ENCODE measurements at places on chromosomes 13 and 19.

DNA sequence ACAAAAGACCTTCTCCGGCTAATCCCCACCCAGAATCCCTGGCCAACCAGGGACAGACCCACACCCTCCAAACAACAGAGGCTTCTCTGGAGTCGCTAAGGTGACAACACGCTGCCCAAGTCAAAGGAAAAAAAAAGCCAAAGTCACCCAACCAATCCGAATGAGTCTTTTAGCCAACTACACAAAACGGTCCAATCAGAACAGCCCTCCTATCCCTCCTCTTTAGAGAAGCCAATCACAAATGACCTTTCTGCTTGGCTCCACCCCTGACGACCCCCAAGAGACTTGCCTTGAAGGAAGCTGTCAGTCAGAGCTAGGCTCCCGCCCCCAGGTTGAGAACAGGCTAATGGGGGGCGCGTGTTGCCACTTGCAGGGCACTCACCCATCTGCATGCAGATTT is 6.6 kb upstream of the FBXW9 start:
- no peak for DNase-seq

GRCh38 chr13:26873386-26873698 is 112.8 kb upstream of the GPR12 start:
- DNase-seq, result no peak

DNA sequence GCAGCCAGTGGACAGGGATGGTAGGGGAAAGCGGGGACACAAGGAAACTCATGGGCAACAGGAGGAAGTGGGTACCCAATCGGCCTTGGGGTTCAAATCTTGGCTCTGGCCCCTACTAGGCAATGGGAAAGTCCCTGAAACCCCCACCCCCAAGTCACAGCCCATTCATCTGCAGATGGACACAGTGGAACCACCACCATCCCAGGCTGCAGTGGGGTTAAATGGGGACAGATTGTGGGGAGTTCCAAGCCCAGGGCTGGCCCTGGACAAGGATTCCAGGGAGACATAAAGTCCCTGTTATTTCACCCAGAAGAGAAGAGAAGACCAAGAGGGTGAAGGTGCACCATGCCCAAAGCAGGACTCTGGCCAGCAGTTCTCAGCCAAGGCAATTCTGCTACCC is 48.5 kb downstream of the CPAMD8 start:
- no peak for DNase-seq

DNA sequence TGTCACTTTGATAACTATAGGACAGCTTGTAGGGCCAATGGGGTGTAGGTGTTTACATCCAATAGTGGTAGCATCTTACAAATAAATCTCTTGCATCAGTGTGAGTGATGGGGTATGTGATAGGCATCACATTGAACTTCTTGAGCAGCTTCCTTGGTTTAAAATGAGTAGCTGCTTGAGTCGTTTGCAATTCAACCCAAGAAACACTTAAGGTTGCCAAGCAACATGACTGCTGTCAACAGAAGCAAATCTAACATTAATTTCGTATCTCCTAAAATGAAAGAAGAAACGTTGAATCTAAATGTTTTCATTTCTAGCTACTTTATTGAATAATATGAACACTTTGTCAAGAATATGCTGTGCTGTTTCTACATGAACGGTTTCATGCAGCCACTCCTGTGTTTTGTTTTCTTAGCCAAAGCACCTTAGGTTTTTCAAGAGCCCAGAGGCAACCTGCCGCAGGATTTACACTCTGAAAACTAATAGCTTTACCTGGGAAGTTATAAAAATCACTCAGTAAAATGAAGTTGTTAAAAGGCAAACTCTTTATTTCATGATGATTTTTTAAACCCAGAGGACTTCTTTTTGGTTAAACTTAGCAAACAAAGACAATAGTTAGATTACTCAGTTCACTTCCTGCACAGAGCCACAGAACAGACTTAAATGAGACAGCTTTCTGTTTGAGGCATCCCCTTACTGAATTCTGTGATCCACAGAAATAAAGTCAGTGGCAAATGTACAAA is 305.2 kb downstream of the MTUS2 start:
- DNase-seq, result no peak

- DNase-seq, result no peak
These were observed 717 bp downstream of the EEF2 start for GRCh38 chr19:3984584-3984907.

DNA sequence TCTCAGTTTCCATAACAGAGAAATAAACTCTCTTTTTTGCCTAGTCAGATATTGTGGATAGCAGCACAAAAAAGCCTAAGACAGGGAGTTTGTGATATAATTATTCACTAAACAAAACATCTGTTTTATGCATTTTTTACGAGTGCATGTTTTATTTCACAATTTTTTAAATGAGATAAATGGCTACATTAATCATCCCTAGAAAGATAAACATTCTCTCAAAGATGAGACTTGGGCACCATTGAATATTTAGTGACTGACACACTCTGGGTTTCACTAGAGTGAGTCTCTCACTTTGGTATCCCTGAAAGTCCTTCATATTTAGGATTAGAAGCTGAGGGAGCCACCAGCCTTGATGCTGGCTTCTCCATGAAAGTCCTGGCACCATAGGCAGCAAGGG is 74.3 kb upstream of the LRCH1 start:
- no peak for DNase-seq

GRCh38 chr19:51796195-51796679 is 1.3 kb downstream of the FPR3 start:
- DNase-seq, result no peak

GRCh38 chr19:7355151-7355820 is 6.5 kb downstream of the ARHGEF18 start:
- no peak for DNase-seq

DNA sequence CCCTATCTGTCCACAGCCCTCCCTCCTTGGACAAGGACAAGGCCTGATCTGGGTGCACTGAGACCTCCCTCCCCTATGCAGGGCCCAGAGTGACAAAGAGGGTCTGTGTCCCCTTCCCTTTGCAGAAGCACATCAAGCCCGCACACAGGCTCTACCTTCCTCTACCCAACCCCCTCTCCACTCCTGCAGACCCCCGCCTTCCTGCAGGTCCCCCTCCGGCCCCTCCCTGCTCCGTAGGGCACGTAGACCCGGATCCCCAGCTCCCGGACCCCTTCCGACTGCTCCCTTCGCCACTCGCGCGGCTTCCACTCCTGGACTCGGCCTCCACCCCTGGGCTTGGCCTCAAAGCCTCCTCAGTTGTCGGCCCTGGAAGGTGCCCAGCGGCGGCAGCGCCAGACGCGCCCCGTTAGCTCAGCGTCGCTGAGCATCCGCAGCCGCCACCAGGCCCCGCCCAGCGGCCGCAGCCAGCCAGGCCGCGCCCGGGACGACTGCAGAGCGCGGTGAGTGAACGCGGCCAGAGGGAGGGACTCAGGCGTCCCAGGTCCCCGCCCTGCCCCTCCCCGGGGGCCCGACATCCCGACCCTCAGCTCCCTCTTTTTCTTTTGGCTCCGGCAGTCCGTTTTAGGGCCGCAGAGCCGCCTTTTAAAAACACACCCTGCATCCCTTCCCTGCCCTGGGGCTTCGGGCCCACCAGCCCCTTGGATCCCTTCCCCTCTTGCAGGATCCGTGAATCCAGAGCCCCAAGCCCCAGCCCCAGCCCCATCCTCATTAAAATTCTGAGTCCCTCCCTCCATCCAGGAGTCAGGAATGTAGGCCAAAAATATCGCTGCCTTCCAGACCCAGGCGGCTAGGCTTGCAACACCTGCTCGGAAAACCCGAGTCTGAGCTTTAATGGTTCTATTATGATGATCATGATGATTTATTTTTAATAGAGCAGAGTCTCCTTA is 1.5 kb upstream of the MYADM start:
- no peak for DNase-seq

DNA sequence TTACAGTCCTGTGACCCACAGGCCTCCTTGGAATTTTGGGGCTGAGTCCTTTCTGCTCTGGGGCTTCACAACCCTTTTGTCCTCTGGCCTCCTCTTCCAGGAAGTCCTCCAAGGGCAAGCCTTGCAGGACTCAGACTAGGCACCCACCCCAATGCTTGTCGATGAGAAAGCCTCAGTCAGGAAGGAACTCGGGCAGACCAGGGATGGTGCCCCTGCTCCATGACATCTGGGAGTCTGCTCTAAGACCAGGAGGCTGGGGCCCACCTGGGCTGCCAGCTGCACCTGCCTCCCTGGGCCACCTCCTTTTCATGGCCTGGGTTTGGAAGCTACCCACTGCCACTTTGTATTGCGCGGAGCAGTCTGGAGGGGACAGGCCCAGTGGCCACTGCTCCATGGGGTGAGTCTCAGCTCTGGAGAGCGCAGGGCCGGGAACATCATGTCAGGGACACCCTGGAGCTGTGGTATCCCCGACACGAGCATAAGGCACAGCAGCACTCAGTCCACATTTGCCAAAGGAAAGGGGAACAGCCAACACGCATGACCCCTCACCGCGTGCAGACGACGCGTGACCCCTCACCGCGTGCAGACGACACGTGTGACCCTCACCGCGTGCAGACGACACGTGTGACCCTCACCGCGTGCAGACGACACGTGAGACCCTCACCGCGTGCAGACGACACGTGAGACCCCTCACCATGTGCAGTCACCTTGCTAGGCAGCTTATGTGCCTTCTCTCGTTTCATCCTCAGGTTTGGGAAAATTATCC is 10.8 kb downstream of the C2CD4C start:
- no peak for DNase-seq

DNA sequence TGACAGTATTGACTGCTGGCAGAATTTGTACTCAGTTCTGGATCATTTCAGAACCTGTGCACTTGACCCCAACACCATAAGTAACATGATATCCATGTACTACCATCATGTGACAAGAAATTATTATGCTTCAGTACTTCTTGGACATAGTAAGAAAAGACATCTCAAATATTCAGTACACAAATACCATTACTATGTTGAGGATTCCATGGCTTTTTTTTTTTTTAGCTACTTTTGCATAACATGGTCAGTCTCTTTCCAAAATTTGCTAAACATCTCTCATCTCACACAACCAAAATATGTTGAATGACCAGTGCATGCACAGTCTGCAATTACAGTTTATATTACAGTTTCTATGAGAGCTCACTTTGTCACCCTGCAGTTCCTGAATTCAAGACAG is 85.3 kb downstream of the FLT1 start:
- no peak for DNase-seq

GRCh38 chr13:114148521-114148855 is 16.1 kb upstream of the RASA3 start:
- DNase-seq, result no peak

DNA sequence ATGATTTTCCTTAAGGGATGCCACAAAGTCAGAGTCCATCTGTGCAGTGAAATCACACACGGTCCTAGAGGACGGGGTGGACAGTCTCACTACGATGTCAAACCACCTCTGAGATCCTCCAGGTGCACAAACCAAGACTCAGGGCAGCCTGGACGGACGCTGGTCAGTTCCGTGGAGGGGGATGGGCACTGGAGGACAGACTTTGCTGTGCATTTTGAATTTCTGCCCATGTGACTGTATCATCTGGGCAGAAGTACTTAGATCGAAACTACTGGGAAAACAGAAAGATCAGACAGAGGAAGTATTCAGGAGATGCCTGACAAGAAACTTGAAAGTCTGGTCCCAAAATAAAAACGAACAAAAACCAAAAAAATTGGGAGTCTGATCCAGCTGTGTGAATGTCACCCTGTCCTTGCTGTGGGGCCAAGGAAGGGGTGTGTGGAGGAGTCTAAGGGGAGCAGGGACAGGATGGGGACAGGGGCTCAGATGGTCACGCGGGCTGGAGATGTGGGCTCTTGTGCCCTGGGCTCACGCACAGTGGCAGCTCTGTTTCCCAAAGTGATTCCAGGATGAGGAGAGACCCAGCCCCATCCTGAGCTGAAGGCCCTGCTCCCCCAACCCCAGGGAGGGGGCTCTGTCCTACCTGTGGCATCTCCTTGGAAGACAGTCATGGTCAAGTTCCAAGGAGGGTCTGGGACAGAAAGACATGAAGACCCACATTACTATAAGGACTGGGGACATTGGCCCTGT is 1.5 kb downstream of the SIGLEC8 start:
- no peak for DNase-seq

GRCh38 chr13:45269204-45269603 is 68.4 kb upstream of the KCTD4 start:
- no peak for DNase-seq

GRCh38 chr13:60944863-60945262 is 470.8 kb downstream of the PCDH20 start:
- no peak for DNase-seq

DNA sequence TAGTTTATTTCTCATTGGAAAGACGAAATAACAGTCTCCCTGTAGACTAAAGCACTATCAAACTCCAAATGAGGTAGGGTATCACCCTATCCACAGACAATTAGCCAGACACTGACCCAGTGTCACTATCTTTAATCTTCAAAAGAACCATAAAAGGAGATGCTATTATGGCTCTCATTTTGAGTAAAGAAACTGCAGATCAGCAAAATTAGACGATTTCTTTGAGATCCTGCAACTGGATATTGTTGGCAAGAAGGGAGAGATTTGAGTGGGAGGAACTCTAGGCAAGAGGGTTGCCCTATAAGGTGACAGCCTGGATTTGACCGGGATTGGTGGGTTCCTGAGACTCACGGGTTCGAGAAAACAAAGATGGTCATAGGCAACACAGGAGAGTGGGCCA is 71.2 kb downstream of the PCDH9 start:
- no peak for DNase-seq

DNA sequence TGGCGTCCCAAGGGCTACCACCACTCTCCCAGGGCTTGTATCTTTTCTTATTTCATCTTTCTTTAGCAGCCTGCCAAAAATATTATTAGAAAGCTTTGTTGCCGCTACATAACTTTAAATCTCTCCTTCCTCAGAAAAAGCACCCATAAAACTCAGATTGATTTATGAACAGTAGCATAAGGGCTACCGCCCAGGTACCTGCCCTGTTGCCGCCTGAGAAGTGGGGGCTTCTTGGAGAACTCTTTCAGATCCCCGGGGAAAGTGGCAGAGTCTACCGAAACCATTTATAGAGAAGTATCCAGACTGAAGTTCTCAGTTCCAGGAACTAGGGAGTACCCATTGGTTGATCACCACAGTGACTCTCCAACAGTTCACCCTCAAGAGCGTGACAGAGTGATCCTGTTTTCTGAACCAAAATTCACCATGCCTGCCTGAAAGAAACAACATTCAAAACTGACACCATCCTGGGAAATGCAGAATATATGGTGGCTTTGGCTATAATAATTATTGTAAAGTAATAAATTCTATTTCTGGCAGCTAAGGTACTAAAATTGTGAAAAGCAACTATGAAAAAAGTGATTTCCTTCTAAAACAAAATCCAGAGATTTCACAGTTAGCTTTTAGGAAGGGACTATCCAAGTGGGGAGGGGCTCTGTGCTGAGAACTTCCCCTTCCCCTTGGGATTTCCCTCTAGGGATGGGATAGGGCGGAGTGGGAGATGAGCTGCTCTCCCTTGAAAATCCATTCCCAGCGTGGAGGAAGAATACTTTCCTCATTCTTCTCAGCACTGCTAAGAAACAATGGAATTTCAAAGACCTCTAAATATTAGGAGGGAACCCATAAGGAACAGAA is 877 bp upstream of the N4BP2L1 start:
- no peak for DNase-seq

DNA sequence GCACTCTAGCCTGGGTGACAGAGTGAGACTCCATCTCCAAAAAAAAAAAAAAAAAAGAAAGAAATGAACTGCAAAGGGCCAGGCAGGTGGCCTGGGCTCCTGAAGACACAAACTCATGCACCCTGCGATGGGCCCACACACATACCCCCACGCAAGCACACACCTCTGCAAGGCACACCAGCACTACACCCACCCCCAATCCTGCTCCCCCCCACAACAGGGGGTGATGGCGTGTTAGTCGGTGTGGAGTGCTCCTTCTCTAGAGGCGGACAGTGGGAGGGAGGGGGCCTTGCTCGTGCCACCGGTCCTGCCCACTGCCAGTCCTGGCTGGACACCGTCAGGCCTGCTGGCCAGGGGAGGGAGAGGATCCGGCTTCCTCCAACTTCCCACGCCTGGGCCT is 1.6 kb upstream of the SLC8A2 start:
- DNase-seq, result no peak

- no peak for DNase-seq
These were observed 411.0 kb downstream of the ZNF536 start for GRCh38 chr19:30783212-30783611.

Data from kidney epithelial cell (primary cell).